IPS DF 19.7 (cell line): ENCODE measurements at places on chromosomes 12 and 14.
A peak's percentile ranks its signal among the peaks of the same experiment; 100 is the strongest.

DNA sequence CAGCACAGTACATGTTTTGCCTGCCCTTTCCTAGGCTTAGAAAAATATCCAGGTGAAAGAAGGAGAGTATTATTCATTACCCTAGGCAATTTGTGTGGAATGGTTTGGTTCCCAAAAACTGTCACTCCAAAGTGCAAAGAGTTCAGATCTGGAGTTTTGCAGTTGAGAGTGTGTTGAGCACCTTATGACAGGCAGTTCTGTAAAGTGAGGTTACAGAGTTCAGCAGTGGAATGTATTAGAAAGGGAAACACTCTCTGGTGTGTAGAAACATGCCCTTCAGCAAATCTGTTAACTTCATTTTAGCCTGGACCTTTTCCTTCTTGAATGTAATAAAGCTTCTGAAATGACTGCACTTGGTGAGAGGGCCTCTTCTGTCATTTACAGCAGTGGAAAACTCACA, 154.0 kb upstream of the SSTR1 start:
- DNase-seq: no peak

- DNase-seq: no peak
Observed at GRCh38 chr14:101732118-101732517, 29.4 kb upstream of the PPP2R5C start.

GRCh38 chr14:24837280-24838046, 203.5 kb upstream of the GZMB start:
- no peak for DNase-seq

- DNase-seq: no peak
Observed at GRCh38 chr14:49947506-49947905, 54.6 kb downstream of the ARF6 start.

GRCh38 chr12:52575256-52575655, 1.6 kb upstream of the KRT74 start:
- DNase-seq: no peak

DNA sequence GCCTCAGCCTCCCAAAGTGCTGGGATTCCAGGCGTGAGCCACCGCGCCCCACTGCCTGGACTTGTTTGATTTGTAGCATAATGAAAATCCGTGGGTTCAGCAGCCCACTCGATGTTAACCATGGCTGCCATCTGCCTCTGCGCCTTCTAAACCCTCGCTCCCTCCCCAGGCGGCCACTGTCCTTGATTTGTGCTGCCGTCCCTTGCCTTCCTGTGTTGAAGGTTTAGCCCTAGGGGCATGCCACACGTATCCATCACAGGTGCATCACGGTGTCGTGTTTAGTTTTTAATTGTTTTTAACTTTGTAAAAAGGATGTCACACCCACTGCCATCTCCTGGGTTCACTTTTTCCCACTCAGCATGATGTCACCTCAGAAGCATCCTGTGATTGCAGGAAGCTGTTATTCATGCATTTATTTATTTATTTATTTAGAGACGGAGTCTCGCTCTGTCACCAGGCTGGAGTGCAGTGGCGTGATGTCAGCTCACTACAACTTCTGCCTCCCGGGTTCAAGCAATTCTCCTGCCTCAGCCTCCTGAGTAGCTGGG, 24.5 kb upstream of the ULK1 start:
- DNase-seq: no peak

- DNase-seq: peak; percentile 78
Observed at GRCh38 chr12:113149361-113150150, at the start of gene CFAP73. TSS of gene CFAP73 (plus strand) at chr12:113149724. CDS start at chr12:113149858, 134 bp downstream.
